Small intestine (tissue), 16 donors: ENCODE measurements at places on chromosomes 12 and 14. TPM values are rescaled to one million over a fixed set of nuclear protein-coding genes. Genes with fewer than 3 reads are reported as not detected.

KRT6C gene
- polyA plus RNA-seq = not detected

CCDC175 gene
- polyA plus RNA-seq = not detected

ART4 gene
- polyA plus RNA-seq = not detected

DNA sequence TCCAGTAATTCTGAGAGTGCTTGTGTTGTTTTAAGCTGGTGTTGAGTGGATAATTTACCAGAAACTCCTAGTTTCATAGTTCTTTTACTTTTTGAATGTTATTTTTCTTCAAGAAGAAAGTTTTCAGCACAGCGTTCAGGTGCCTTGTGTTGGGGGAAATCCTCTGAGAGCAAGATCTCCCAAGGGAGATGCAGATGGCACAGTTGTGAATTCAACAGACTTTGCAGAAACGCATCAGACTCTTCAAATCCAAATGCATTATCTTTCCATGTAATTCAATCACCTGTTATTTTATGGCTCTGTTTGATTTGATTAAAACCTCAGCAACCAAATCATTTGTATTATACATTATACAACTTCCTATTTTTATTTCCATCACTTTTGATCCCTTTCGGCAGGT is 439.9 kb downstream of the EGLN3 start:
- DNase-seq = no peak

DNA sequence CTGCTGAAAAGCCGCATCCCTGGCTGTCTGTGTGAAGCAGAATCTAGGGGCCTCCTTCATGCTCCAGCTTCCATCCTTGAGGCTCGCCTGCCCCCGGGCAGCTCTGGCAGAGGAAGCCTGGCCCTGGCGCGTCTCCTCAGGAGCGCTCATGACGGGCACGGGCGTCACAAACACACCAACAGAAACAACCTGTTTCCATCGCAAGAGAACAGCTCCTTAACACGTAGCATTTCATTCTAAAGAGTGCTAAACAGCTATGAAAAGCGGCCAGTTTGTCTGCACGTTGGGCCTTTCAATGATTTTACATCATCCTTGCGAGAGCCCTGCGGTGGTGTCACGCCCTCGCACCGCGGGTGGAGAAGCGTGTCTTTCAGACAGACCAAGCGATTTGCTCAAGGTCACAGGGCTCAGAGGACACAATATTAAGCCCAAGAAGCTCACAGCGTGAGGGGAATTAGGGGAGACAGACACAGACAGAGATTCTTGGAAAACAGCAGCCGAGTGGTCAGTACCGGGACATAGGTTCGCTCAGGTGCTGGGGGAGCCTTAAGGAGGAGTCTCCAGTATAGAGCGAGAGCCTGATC is 4.9 kb downstream of the ADGRD1 start:
- DNase-seq = no peak

DNA sequence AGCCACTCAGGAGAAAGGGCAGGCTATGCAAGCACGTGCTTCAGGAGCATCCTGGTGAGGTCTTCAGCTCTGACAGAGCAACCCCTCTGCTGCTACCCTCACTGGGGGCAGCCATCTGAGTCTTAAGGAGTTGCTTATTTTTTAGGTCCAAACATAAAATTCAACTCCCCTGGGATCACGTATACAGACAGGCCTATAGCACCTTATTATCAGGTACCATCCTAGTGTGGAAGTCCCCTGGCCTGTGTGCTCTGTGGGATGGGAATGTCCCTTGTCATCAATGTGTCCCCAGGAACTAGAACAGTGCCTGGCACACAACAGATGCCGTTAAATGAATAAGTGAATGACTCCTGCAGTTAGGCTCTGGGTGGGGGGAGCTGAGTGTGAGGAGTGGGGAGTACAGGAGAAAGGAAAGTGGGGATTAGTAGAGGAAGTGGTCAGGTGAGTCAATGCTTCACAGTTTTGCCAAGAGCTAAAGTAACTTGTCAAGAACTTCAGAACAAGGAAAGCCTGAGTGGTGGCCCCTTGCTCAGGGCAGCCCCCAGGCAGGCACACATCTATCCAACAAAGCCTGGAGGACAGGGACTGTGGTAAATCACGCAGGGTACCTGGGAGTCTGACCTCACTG is 33.5 kb downstream of the DAD1 start:
- no peak for DNase-seq

DNA sequence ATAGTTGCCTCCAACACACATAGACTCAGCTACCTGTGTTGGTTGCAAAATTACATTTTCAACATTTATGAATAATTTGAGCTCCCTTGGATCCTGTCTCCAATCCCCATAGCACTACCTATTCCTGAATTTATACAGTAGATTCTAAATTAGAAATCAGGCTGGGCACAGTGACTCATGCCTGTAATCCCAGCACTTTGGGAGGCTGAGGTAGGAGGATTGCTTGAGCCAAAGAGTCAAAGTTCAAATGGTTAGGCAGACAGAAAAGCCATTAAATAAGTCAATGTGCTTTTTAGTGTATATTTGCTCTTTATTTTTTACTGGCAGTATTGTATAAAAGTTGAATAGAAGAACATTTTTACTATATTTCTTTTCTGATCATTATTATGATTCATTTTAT is 24.9 kb upstream of the C2CD5 start:
- peak; percentile 39 for DNase-seq

DNA sequence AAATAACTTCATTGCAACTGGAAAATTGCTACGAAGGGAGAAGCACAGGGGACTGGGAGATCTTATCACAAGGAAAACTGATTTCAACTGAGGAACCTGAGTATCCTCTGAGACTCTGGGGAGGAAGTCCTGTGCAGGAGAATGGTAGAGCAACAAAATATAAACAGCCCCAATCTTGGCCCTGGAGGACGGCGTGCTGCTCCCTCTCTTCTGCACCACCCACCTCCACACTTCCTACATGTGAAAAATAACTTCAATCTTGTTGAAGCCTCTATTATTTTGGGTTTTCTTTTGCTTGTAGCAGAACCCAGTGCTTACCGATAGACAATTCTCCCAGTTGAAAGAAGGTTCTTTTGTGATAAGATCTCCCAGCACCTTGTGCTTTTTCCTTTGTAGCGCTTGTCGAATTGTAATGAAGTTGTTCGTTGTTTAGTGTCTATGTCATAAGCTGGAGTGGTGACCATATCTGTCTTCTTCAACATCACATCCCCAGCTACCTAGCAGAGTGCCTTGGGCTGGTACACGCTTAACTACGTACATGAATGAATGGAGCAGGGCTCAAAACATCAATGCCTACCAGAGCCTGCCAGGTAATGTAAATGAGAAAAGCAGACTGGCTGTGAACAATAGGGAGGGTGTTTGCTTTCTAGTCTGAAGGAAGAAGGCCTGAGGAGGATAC is 2.8 kb upstream of the CD4 start:
- no peak for DNase-seq

DNA sequence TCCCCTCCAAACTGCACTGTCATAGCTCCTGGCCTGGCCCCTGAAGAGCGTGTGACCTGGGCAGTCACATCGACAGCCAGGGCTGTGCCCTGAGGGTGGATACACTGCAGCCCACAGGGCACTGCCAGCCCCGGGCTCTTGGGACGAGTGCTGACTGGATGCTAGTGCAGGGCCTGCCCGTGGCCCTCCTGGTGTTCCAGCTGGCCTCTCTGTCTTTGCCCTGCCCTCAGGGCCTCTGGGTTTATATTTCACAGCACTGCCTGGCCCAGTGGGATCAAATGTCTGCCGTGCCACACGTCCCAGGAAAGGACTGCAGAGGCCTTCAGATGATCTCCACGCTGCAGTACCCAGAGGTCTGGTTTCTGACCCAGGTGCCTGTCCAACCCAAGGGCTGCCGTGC is 10.1 kb upstream of the CCDC197 start:
- DNase-seq = no peak

DNA sequence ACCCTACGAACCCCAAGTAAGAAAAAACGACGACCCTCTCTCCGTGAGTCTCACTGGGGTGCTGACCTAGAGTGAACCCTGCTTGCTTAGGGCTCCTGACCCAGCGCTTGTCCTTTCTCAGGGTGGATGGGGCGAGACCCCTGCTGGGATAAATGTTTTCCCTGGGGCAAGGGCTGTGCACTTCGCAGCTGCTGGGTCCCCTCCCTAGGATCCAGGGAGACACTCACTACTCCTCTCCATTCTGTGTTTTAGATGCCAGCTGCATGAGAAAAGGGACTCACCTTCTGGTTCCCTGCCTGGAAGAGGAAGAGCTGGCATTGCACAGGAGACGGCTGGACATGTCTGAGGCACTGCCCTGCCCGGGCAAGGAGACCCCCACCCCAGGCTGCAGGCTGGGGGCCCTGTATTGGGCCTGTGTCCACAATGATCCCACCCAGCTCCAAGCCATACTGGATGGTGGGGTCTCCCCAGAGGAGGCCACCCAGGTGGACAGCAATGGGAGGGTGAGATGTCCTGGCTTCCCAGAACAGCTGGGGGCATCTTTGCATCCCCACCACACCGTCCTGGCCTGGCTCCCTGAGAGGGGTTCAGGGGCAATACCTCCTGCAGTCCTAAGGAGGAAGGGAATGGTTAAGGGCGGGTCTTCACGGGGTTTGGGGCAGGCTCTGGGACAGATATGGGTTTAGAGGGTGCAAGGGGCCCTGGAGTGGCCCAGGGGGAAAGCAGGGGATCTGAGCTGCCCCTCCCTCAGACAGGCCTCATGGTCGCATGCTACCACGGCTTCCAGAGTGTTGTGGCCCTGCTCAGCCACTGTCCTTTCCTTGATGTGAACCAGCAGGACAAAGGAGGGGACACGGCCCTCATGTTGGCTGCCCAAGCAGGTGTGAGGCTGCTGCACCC is 663 bp downstream of the ANKRD33 start:
- no peak for DNase-seq

DNA sequence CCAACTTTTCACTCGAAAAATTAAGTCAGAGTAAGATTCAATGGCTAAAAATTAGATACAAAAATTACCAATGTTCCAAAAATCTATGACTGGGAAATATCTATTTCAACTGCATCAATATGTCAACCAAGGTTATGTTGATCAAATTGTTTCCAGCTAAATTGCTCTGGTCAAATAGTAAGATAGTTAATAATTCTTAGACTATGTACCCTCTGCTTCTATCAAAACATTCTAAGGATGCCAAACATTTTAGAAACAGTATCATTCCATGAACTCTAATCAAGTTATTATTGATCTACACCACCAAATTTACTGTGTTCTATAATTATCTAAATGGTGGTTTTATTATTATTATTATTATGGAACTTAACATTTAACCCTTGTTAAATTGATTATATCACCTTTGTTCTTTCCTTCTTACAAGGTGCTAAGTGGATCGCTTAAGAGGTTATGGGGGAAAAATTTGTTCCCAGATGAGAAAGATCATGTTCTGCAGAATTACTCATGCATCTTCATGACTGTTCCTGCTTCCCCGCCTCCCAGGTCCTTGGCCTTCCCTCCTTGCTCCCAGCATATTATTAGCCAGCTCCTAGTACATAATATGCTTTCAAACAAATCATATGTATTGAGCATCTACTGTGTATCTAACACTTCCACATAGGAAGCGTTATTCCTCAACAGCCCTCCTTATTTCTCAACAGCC is 240.5 kb upstream of the KRR1 start:
- no peak for DNase-seq

DNA sequence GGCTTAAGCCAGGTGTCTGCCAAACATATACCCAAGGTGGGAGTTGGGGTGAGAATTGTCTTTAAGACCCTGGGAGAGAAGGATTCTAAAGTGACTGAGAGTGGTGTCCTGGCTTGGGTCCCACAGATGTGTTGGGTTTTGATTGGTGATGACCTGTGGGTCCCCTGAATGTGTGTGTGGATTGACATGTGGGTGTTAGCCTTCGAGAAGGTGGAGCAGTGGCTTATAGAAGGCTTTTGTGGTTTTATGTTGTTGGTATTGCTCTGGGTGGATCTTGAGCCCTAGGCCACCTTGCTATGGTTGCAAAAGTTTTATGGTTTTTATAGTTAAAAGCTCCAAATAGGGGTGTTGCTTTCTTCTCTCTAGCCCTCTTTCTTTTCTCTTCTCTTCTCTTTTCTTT is 29.7 kb downstream of the PLEKHG3 start:
- no peak for DNase-seq

DNA sequence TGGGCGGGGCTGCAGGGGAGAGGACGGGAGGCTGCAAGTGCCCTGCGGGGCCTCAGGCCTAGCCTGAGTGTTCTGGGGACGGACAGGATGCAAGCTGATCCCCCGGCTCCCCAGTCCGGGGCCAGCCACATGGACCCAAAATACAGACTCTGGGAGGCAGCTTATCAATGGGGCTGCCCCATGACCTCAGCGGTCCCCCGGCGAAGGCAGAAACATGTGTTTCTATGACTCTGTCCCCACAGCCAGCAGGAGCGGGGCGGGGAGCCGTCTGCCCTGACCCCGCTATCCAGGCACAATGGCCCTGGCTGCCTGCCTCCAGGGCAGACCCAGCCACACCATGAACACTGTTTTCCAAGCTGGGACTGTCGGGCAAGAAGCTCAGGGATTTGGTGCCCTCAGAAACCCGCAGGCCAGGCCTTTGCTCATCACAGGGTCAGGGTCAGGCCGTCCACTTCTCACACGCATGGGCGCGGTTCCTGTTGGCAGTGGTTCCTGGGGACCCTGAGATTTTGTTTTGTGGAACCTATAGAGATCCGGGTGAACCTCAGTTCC is 75.0 kb downstream of the RFLNA start:
- DNase-seq = no peak

DNA sequence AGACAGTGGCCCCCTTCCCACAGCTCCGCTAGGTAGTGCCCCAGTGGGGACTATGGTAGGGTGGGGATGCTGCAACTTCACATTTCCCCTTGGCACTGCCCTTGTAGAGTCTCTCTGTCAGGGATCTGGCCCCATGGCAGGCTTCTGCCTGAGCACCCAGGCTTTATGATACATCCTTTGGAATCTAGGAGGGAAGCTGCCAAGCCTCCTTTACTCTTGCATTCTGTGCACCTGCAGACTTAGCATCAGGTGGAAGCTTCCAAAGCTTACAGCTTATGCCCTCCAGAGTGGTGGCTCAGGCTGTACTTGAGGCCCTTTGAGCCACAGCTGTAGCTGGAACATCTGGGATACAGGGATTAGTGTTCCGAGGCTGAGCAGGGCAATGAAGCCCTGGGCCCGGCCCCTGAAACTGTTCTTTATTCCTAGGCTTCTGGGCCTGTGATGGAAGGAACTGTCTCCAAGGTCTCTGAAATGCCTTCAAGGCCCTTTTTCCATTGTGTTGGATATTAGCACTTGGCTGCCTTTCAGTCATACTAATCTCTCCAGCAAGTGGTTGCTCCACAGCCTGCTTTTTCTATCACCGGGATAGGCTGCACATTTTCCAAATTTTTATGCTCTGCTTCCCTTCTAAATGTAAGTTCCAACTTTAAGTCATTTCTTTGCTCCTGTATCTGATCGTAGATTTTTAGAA is 22.2 kb upstream of the OR6J1 start:
- DNase-seq = no peak

- DNase-seq = no peak
These were observed 203.6 kb upstream of the DIO3 start for GRCh38 chr14:101357559-101358319.

DNA sequence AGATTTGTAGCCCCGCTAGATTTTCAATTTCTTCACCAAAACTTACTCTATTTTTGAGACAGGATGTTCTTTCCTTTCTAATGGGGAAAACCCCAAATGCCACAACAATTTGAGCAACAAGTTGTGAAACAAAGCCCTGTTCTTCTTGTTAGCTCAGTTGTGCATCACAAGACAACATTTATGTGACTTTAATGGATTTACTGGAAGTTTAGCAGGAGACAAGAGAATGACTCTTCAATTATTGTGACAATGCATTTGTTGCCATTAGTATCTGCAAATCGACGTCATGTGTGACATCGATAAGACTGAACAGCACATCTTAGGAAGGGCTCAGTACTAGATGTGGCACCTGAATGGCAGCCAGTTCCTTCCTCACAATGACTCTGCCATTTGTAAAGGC is 1028.9 kb upstream of the TMEM132C start:
- no peak for DNase-seq
